Stimulated activated CD4-positive, alpha-beta T cell treated with anti-CD3 and anti-CD28 coated beads, Interleukin-12 subunit alpha, Interleukin-12 subunit beta, amount 100 ng/mL, for 24 hours (primary cell): ENCODE measurements at places on chromosomes 6 and 20.

- no peak for DNase-seq
Measured at GRCh38 chr6:33929575-33930288, 125.9 kb upstream of the MLN start.

DNA sequence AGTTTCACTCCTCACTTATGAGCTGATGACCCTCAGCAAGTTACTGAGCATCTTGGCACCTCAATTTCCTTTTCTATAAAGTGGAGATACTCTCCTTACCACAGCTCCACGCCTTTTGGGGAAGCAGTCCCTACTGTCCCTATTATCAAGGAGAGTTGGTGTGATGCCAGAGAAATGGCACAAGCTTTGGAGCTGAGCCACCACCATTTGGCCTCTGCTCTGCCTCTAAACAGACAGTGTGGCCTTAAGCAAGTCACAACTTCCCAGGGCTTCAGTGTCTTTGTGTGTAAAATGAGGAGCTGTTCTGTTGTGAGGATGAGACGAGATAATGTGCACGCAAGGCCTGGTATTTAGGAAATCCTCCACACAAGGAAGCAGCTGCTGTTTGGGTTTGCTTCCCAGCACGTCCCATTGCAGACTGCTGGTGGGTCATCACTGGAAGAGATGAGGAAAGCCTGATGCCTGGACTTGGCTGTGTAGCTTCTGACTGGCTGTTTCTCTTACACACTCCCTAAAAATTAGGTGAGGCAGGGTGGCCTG, 18.5 kb downstream of the NSFL1C start:
- DNase-seq: no peak

GRCh38 chr20:8621001-8621400, 447.9 kb upstream of the PLCB4 start:
- DNase-seq: no peak

DNA sequence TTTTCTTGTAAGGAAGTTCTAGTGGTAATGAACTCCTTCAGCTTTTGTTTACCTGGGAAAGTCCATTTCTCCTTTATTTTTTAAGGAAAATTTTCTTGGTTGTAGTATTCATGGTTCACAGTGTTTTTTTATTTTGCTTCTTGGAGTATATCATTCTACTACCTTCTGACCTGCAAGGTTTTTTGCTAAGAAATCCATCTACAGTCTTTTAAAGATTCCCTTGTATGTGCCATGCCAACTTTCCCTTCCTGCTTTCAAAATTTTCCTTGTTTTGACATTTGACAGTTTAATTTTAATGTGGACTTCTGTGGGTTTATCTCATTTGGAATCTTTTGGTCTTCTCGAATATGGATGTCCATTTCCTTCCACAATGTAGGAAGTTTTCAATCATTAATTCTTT, 855.6 kb downstream of the TBC1D32 start:
- DNase-seq: no peak

GRCh38 chr6:42162812-42163211, 10.4 kb upstream of the GUCA1A start:
- no peak for DNase-seq

DNA sequence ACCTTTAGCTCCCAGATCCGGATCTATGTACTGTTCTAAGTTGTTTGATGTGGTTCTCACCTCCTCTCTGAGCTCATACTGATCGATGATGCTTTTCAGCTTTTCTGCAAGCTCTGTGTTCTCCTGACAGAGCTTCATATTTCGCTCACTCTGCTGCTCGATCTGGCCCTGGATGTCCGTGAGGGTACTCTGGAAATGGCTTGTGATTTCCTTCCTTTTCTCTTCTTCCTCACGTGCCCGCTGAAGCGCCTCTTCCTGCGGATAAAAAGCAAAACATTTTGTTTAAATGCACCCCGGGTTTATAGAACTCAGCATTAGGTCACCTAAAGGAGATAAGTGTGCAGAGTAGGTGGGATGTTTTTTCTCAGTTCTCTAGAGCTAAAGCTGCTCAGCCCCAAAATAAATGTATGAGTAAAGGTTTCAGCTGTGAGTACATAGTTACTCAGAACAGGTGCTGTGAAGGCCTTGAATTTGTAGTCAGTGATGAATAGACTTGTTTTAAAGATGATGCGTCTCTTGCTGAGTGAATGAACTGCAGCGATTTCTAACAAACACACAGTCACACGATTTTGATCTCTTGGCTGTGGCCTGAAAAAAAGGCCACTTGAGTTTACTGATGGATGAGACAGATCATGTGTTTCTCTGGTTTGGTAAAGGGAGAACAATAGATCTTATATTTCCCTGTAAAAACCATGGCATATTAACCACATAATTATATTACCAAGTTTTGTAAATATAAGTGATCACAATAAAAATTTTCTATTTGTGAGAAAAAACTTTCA, 29.1 kb downstream of the TXLNB start:
- no peak for DNase-seq

GRCh38 chr6:168133687-168134559, 54.9 kb upstream of the FRMD1 start:
- no peak for DNase-seq

GRCh38 chr6:13709689-13710551, 1.7 kb downstream of the RANBP9 start:
- DNase-seq: no peak

- peak; percentile 99 for DNase-seq
Measured at GRCh38 chr6:24774696-24775519, at the start of gene GMNN. Gene GMNN, plus strand, starts transcription at chr6:24774937. Its CDS starts 2,310 bp downstream, at chr6:24777247.

- no peak for DNase-seq
Measured at GRCh38 chr6:142152746-142153145, 5.7 kb downstream of the VTA1 start.

DNA sequence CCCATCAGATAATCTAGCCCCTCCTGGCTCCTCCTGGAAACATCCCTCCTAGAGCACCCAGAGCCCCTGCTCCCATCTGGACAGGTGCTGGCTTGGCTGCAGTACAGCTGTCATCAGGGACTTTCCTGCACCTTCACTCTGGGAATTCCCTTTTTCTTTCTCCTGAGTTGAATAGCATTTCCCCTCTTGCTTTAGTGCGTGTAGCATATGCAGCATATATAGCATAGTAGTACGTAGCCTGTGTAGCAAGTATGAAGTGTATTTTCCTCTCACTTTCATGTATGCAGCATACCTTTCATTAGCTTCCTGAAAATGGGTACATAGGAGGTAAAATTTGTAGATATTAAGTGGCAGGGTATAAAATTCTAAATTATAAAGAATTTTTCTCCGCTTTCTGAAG, 352.9 kb downstream of the ESR1 start:
- no peak for DNase-seq

GRCh38 chr20:35215066-35215956, 11.2 kb upstream of the MMP24 start:
- DNase-seq: no peak

DNA sequence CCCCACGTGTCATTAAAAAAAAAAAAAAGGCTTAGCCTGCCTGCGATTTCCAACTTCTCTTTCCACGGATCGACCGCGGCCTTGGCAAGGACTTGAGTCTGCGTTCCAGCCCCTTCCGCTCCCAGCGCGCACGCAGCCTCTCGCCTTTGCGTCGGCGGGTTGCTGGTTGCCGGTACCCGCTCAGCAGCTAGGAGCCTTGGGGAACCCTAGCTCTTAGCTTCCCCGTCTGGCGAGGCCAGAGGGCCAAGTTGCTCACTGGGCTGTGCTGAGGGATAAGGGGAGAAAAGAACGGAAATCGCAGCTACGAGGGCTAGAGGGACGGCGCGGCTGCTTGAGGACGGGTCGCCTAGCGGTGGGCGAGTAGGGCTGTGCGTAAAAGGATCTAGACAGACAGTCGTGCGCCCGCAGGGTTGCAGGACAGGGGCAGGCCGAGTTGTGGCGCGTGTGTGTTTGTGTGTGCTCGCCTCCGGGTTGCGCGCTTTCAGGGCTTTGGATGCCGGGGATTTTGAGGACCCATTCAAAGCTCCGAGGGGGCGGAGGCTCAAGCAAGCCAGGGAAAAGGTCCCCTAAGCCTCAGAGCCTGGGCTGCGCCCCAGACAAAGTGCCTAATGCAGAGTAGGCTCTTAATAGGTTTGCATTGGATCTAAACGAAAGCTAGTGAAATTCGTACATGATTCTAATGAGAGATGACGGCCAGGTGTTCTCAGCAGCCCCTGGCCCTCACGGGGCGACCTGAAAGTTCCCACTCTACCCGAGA, 40.5 kb upstream of the OSTM1 start:
- DNase-seq: no peak

GRCh38 chr6:131822119-131822518, 14.3 kb downstream of the ENPP1 start:
- no peak for DNase-seq

- no peak for DNase-seq
Measured at GRCh38 chr20:16676891-16677290, 52.9 kb upstream of the SNRPB2 start.

GRCh38 chr6:43935921-43936439, 166.0 kb downstream of the VEGFA start:
- DNase-seq: no peak

DNA sequence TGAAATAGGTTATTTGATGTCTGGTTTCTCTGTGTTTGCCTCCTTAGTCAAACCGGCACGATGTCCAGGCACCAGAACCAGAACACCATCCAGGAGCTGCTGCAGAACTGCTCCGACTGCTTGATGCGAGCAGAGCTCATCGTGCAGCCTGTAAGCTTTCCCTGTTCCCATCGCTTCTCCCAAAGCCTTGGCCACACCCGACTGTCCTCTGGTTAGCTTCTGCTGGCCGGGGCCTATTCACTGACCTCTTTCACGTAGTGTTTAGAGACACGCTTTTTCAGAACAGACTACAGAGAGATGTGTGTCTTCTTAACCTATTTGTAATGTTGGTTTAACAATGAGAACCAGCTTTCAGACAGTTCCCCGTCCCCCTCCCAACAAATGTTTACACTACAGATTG, 14.2 kb downstream of the DSP start:
- DNase-seq: no peak

DNA sequence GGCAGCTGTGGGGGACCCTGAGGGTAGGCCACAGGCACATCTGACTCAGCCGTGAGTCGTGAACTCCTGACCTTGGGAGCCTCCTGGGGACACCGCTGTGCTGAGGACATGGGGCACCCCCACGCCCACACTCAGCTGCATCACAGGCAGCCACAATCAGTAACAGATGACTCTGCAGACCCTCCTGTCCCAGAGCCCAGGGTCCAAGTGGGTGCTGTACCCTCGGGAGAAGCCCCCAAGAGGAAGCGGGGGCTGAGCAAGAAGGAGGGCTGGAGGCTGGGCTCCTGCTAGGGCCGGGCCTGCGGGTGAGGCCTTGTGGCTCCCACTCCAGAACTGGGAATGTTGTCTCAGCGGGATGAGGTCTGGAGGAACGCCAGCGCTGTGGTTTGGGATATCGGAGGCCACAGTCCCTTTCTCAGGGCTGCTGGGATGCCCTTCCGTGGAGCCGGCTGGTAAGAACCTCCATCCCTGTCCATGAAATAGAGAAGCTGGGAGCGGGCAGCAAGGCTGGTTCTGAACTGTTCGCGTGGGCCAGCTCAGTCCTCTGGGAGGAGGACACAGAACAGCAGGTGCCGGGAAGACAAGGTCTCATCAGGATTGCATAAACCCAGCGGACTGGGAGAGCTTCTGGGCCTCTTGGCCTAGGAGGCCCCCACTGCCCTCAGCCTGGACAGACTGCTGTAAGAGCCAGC, 3.1 kb upstream of the LAMA5 start:
- DNase-seq: no peak

DNA sequence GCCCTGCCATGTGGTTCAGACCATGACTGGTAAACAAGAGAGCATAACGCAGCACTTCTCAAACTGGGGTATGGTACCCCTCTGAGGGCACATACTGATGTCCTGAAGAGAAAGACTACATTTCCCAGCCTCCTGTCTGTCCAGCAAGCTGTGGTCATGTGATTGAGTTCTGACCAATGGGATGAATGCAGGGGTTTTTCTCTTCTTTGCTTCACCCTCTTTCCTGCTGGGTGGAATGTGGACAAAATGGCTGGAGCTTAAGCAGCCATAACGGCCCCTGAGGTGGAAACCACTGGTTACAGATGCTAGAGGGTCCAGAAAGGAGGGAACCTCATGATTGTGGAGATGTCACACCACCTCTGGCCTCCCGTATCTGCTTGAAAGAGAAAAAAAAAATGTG, 19.4 kb upstream of the KCNB1 start:
- DNase-seq: no peak

DNA sequence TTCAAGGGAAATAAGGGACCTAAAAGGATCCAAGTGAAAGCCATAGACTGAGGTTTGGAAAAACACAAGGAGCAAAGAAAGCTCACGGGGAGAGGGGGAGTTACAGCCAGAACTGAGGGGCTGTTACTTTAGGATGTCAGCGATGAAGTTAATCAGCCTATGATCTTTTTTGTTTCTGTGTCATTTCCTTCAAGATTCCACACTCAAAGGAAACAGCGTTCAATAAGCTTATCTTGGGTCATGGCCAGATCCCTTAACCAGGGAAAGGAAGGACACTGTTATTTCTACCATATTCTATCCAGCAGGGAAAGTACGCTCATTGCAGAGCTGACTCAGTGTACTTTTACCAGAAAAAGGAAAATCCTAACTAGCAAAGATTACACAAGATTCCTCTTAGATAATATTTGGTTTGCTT, 132.8 kb downstream of the PFDN4 start:
- no peak for DNase-seq

DNA sequence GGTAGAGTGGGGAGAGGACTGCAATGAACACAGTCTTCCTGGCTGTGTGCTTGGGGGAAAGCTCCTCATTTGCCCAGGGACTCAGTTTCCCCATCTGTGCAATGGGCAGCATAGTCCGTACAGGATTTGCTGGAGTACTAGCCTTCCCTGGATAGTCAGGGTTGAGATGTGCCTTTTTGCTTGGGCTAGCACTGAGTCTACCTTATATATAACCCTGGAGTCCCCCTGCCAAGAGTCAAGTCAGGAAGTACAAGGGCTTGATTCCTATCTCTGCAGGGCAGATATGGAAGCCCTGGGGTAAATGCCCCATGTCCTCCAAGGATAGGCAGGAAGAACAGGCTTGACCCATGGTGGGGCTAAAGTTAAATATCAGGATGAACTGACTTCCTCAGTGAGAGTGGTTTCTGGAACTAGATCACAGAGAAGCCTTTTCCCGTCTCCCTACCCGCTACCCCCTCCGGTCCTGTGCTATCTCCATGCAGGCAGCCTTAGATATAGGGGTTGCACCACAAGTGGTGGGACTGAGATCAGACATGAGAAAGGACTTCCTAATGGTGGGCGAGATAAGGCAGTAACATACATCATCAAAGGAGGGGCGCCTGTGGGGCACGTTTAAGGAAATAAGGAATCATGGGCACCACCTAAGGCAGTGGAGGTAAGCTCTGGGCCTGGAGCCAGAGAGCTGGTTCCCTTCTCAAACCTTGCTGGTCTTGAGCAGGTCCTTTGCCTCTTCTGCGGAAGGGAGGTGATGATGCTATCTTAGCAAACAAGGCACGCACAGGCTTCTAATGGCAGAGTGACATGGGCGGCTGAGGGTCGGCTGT, 157.9 kb downstream of the MRPL14 start:
- no peak for DNase-seq

DNA sequence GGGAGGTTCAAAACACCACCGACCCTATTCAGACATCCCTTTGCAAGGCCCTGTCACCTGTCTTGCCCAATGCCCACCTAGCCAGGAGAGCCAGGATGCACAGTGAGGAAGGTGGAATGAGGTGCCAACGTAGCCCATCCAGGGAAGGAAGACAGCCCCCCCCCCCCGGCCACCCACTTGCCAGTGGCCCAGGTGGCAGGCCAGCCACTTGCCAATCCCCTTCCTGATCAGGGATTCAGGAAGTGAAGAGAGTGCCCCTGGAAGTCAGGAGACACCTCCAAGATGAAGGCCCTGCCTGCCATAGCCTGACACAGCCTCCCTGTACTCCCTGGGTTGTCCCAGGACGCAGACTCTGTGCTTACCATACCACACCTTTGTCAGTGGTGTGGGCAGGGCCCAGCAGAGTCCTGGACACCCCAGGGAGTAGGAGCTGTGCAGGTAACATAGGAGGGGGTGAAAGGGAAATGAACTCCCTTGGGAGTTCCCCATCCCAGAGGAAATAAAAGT, 54.7 kb downstream of the MRPL14 start:
- DNase-seq: no peak
